ENCODE measurements at places on chromosomes 12 and 14.
A peak's percentile ranks its signal among the peaks of the same experiment; 100 is the strongest.

GRCh38 chr12:26017484-26018211 lies 59.2 kb downstream of the RASSF8 start:
- DNase-seq = no peak

- DNase-seq = no peak
Observed at GRCh38 chr14:38138473-38139138, 69.1 kb upstream of the SSTR1 start.

DNA sequence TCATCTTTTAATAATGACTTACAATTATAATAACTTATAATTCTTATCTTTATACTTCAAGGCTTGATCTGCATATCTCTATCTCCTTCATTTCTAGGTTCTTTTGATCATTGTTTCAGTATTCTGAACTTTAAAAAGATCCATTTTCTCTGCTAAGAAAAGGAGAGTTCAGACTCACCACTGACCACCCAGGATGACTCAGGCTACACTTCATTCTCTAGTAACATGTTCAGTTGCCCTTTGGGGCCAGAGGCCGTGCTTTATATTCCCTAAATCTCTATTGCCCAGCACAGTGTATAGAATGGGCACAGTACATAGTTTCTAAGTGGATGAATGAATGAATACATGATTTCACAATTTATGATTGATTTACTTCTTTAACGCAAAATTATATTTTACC lies 268.7 kb downstream of the AKAP6 start:
- no peak for DNase-seq

DNA sequence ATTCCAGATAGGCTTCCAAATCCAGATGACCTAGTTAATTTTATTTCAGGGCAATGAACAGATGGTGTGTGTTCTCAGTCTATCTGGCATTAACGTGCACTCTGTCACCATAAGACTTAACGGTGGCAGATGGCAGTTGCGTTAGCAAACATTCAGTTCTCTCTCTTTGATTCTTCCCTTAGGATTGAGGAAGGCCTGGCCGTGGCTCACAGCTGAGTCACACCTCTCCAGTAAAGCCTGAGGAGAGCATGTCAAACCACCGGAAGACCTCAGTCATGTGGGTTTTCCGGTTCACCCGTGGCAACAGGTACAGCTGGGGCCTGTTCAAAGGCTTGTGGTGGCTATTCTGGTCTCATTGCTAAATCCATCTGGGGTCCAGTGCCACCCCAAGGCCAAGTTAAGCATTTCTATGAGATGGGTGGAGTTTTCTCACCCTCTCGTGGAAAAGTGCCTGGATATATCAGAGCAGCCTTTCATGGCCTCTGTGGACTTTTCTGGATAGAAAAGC lies 545.1 kb upstream of the ATP2B1 start:
- DNase-seq = peak; percentile 26

DNA sequence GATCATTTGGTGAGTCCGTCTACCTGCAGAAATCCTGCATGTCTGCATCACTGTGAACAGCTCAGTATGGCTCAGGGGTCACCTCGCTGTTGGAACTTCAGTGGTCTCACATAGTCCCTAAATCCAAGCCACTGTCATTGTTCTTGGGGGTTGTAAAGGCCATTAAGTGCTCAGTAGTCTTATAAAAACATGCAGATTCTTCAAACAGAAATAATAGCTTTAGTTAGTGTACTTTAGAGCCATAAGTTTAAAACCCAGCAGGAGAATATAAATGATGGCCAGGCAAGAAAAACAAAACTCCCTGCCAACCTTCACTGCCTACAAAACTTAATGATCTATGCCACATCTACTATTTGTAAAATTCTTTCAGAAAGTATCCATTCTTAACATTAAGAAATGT lies 396.3 kb downstream of the SYT1 start:
- no peak for DNase-seq

DNA sequence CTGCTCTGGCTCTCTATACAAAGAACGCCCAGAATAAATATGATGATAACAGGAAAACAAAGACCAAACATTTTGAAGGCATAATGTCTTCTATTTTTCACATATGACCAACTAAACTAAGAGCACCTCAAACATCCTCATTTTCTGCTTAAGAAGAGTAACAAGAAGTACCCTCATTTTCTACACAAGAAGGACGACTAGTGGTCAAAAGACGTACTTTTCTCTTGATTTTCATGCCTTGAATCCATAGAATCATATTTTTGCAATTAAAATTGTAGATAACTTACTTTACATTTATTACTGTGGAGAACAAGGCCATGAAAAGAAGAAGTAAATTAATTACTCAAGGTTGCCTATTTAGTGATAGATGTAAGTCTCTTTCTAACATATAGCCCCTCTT lies 358.6 kb downstream of the DUSP6 start:
- no peak for DNase-seq

DNA sequence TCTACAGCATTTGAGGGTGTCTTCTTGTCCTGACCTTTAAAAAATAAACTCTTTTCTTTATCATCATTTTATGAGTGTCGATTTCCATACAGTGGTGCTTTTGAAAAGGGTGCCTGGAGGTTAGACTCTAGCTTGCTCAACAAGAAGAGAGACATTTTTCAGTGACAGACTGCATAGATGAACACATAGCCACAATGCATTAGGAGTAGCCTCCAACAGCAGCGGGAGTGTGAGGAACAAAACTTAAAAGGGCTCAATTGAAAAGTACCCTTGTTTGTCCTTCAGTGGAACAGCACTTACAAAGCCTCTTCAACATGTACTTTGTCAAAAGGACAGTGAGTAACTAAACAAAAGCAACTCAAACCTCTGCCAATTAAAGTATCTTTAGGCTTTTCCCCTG lies 119.3 kb downstream of the SOX5 start:
- no peak for DNase-seq

DNA sequence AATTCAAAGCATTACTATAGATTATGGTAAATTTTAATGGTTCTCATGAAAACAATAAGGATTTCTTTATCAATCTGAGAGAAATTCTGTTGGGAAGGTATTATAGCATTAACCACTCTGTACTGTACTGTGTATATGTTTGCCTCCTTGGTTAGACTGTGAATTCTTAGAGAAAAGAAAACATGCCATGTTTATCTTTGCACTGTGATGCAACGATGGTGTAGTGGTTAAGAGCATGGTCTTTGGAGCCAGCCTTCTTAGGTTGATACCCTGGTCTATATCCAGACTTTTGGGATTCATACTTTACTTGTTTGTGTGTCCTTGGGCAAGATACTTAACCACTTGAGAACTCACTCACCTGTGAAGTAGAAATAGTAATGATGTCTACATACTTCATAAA lies 32.2 kb upstream of the NUBPL start:
- no peak for DNase-seq

GRCh38 chr14:93318927-93319326 lies 13.9 kb downstream of the BTBD7 start:
- DNase-seq = no peak

Data from CD4-positive, alpha-beta memory T cell (primary cell).